ENCODE measurements at places on chromosomes 12 and 14.

DNA sequence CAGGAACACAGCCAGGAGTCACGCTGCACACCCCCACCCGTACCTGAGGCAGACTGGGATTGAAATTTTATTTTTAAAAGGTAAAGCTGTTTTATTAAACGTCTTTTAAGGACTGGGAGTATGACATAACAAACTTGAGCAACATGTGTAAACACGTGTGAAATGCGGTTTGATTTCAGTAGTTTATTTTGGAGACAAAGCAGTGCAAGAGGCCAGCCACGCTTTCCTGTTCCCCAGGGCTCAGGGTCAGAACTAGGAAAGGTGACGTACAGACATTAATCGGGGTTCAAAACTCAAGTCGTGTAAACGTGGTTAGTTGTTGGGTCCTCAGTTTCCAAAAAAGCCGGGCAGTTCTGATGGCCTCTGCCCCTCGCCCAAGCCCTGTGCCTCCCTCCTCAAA, 16.7 kb downstream of the CHGA start:
- DNase-seq, result no peak

DNA sequence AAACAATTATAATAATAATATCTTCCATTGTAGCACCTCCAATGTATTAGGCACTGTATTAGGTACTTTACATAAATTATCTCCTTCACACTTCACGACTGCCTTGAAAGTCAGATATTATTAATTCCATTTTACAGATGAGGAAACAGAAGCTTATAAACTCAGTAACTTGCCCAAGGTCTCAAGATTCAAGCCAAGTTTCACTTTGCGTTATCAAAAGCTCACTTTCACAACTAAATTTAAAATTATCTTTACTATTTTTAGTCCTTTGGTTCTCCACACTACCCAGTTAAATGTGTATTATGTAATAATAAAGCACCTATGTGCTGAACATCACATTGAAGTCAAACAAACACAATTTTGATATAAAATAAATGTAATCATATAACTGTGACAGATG, 55.8 kb downstream of the NUMB start:
- no peak for DNase-seq

GRCh38 chr12:114776731-114777442, 92.9 kb upstream of the TBX3 start:
- no peak for DNase-seq

DNA sequence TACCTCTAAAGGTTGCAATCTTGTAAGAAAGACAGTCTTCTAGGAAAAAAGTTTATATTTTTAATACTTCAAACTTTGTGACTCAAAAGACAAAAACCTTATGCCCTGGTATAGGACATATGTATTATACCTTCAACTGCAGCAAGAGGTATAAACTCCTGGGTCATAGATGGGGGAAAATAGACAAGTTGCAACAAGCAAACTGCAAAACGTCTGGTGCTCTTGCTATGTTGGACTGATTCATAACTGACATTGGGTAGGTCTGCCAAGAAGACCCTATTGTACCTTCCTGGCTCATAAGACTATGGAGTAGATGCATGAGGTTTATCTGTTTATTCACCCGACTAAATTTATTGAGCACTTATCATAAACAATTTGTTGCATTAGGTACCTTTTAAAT, 40.9 kb downstream of the BEST3 start:
- DNase-seq, result no peak

DNA sequence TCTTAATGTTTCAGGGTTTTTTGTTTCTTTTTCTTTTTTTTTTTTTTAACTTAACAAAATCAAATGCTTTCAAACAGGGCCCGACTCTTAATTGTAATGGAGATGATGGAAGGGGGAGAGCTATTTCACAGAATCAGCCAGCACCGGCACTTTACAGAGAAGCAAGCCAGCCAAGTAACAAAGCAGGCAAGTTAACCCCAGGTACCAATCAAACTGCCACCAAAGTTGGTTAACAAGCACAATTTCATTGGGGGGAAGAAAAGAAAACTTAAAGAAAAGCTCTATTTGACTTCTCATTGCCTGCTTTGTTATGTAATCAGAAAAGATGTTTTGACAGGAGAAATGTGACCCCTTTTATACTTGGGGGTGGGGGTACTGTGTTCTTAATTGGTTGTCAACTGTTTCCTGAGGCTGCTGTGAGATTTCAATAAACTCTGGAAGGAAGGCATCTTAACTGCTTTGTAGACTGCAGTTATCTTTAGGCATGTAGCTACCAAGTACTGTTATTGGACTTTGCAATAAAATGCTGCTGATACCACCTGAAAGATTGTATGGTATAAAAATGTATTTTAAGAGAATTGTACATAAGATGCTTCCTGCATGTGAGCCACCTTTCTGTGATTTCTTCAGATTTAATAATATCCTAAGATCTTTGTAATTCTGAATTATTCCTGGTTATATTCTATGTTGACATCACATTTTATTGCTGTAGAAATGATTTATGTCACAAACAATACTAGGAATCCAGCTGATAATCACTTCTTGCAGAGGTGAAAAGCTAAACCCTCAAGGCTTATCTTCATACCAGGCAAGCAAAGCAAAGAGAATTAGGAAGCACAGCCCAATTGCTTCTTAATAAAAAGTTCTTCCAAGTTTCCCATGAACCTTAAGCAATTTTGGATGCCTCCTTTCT, 26.9 kb downstream of the MAPKAPK5 start:
- no peak for DNase-seq

DNA sequence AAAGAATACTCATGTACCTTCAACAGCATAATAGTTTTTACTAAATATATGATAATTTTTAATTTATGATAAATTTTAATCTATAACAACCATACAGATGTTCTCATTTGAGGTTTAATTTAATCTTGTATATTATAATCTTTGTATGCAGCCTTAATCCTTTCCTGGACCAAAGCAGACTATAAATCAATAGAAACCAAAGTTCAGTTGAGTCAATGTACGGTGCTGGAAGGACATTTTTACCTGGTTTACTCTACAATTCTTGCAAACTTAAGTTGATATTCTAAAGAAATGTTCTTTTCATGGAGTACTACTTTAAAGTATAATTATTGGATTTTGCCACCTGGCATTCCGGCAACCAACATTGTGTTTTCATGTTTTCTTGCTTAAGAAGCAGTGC, 118.0 kb downstream of the STAB2 start:
- no peak for DNase-seq

- DNase-seq, result no peak
These were observed 494 bp downstream of the TMTC3 start for GRCh38 chr12:88142610-88142991.

GRCh38 chr12:118870551-118870950, 110.8 kb upstream of the SRRM4 start:
- no peak for DNase-seq

DNA sequence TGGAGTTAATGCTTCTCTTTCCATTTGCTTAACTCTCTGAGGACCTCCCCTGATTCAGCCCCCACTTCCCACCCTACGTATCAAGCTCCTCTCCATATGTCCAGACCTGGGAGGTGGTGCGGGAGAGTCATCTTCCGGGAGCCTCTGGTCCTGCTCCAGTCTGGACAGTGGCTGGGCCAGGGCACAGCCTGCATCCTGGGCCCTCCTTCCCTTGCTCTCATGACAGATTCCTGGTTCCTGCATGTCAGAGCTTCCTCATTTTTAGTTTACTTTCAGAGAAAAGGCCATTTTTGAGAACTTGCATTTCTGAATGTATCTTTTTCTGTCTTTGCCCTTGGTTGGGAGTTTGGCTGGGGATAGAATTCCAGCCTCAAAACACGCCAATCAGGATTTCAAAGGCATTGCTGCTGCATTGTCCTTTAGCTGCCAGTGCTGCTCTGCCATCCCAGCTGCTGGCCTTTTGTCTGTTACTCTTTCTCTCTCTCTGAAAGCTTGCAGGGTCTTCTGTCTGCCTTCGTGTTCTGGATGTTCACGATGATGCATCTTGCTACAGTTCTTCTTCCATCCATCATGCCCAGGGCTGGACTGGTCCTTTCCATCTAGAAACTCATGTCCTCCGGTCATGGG, 54.7 kb downstream of the SLC6A12 start:
- no peak for DNase-seq

- DNase-seq, result no peak
These were observed 57.6 kb downstream of the SSPN start for GRCh38 chr12:26252946-26253345.

- DNase-seq, result no peak
These were observed 6.2 kb downstream of the PLEK2 start for GRCh38 chr14:67405771-67406170.

DNA sequence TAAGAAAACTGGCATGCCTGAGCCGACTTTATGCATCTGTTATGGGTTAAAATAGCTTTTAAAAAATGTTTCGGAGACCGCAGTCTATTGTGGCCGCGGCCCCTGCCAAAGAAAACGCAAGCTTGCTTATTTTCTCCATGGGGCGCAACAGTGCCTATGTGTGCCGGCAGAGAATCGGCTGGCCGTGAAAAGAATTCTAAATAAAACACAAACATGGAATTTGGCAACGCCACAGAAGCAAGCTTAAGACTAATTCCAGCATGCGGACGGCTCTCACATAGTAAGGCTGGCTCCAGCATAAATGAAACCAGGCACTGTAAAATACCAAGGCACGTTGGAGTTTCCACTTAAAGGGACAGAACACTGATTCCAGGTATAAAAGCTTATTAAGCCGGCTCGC, 56.7 kb downstream of the BCL11B start:
- no peak for DNase-seq

- no peak for DNase-seq
These were observed 131.1 kb downstream of the ACSS3 start for GRCh38 chr12:81209012-81209411.

DNA sequence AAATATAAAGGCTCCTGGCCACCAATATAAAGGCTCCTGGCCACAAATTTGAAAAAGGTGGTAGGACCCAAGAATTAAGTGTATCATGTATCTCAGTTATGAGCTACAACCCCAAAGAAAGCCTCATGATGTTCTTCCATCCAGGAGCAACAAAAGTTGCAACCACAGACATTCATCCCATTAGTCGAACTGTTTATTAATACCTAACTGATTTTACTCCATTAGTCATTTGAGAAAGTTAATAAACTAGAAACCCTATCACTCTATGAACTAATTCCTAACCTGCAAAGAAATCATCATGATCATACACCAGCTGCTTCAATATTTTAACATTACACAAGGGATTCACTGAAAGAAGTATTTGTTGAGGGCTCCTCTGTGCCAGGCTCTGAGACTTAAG, 253.2 kb upstream of the GRIP1 start:
- no peak for DNase-seq

GRCh38 chr14:101078170-101078891, 174.8 kb upstream of the RTL1 start:
- DNase-seq, result no peak

- no peak for DNase-seq
These were observed 60.2 kb upstream of the MDM1 start for GRCh38 chr12:68392376-68392775.

DNA sequence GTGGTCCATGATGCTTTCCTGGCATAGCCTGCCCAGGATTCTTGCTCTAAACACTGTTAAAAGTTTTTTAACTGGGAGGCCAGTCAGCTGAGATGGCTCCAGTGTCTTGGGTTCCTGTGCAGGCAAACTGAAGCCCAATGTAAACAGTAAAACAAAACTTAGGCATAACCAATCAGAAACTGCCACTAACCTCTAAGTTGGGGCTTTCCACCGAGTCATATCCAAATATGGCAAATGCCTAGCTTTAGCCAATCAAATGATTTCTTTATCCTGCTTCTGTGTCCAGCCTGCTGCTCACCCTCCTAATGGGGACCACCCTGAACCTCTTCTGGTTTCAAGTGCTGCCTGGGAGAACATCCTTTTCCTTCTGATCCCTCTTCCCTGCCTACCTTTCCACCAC, 277.9 kb downstream of the EMP1 start:
- no peak for DNase-seq

DNA sequence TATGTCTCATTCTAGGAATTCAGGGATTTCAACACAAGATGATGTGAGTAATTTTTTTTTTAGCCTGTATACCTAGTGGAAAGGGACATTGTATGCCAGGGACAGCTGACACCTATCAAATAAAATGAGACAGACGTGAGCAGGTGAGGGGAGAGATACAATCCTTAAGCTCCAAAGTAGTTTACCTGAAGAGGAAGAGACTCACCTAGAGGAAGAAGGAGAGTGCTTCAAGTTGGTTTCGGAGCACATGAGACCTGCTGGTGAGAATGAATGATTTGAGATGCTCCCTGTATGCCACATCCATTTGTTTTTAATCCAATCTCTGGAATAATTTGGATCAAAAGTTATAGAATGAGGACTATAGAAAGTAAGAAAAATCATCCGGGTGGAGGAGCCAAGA, 915.4 kb upstream of the FBXO33 start:
- DNase-seq, result no peak

DNA sequence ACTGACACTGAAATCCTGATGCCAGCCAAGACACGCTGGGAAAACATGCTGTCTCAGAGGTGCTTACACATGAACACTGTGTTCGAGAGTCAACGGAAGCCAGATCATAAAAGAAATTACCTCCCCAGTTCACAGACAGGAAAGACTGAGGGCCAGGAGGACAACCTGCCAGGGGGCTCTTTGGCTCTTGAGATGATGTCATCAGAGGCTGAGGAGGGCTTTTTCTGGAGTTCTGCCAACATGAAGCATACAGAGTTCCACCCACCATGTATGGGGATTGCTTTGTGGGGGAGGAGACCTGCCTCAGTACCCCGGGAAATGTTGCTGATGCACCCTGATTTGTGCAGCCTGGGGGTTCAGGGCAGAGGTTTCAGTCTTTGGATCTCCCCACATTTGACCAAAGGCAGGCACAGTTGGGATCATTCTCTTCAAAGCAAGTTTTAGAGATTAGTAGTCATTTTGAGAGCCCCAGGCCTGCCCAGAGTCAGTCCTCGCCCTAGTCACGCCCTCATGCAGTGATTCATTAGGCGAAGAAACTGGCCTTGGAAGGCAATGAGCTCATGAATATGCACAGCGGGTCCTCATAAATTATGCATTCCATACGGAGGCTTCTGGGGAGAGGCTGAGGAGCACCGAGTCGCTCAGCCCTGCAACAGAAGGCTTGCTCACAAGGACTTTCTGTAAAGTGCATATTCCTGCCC, 34.9 kb upstream of the EML1 start:
- no peak for DNase-seq

GRCh38 chr14:79924551-79924950, 286.8 kb downstream of the DIO2 start:
- DNase-seq, result no peak

DNA sequence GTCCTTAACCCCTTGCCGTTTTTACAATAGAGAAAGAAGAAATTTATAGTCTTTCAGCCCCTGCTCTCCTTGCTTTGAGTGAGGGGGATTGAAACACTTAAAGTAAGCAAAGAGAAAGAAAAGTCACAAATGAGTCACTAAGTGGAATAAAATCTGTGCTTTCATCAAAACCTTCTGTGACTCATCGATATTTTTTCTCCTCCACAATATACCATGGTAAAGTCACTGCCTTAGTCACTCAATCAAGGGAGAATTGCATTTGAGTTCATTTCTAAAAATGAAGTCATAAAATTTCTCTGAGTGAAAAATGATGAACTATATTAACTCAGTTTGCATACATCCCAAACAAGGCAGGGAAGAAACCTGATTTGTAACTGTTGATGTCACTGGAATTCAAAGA, 470.3 kb downstream of the FOXG1 start:
- DNase-seq, result no peak

All from NCI-H1694 (cell line).